ENCODE measurements at places on chromosomes 7 and 10. TPM values are rescaled to one million over a fixed set of nuclear protein-coding genes. Genes with fewer than 3 reads are reported as not detected.

The AS3MT gene
- 7.0 TPM for total RNA-seq

The CNNM1 gene
- total RNA-seq = 0.09 TPM

The ZNF722 gene
- not detected for total RNA-seq

The CADPS2 gene
- 26.9 TPM for total RNA-seq

The CTAGE8 gene
- total RNA-seq = not detected

The OGA gene
- 93.7 TPM for total RNA-seq

The PVRIG gene
- not detected for total RNA-seq

The ATRNL1 gene
- 7.3 TPM for total RNA-seq

The RAB19 gene
- total RNA-seq = not detected

The PSMC2 gene
- total RNA-seq = 170 TPM

The CH25H gene
- total RNA-seq = not detected

The CPXM2 gene
- 64.0 TPM for total RNA-seq

The CPED1 gene
- total RNA-seq = 30.0 TPM

The ERVW-1 gene
- not detected for total RNA-seq

The VPS37D gene
- total RNA-seq = 1.9 TPM

The AGK gene
- total RNA-seq = 28.7 TPM

The CYP26C1 gene
- 0.09 TPM for total RNA-seq

The PON1 gene
- not detected for total RNA-seq

The PIK3CG gene
- total RNA-seq = not detected

The ZNF488 gene
- 0.18 TPM for total RNA-seq

The DDC gene
- total RNA-seq = not detected

The AKR1C8 gene
- total RNA-seq = not detected

The HOXA5 gene
- total RNA-seq = 2.4 TPM

The FANK1 gene
- total RNA-seq = 2.3 TPM

The MRLN gene
- not detected for total RNA-seq

The ZNF777 gene
- 7.0 TPM for total RNA-seq

The ZNF804B gene
- not detected for total RNA-seq

The TBXAS1 gene
- total RNA-seq = 2.4 TPM

The SVIL gene
- total RNA-seq = 97.7 TPM

The CFAP43 gene
- 0.41 TPM for total RNA-seq

The JAKMIP3 gene
- 1.1 TPM for total RNA-seq

The ACADSB gene
- total RNA-seq = 11.4 TPM

The CUZD1 gene
- 1.4 TPM for total RNA-seq

The COG5 gene
- 53.1 TPM for total RNA-seq

The ATOH7 gene
- total RNA-seq = not detected

The RPEL1 gene
- total RNA-seq = under 0.01 TPM

The SFTPA1 gene
- not detected for total RNA-seq

The MDFIC gene
- total RNA-seq = 15.9 TPM

The CYP2C19 gene
- total RNA-seq = not detected

The ZNF138 gene
- 6.8 TPM for total RNA-seq

The IFIT2 gene
- 30.7 TPM for total RNA-seq

The FBXL13 gene
- total RNA-seq = 3.4 TPM

The SORBS1 gene
- total RNA-seq = 0.74 TPM

The NEURL1 gene
- total RNA-seq = 0.27 TPM

The FEZF1 gene
- not detected for total RNA-seq

The GPRIN2 gene
- not detected for total RNA-seq

The GIMAP8 gene
- total RNA-seq = 0.09 TPM

The GNG11 gene
- total RNA-seq = 56.9 TPM

The CALHM1 gene
- not detected for total RNA-seq

The AGR3 gene
- not detected for total RNA-seq

The FXYD4 gene
- not detected for total RNA-seq

The TMEM236 gene
- 0.09 TPM for total RNA-seq

The RASA4B gene
- total RNA-seq = 4.6 TPM

The CLCN1 gene
- 0.16 TPM for total RNA-seq

The PDZD7 gene
- 0.27 TPM for total RNA-seq

The PLPP4 gene
- not detected for total RNA-seq

All from fibroblast of the aortic adventitia (primary cell).